ENCODE measurements at places on chromosomes 7 and 10.
A peak's percentile ranks its signal among the peaks of the same experiment; 100 is the strongest.

DNA sequence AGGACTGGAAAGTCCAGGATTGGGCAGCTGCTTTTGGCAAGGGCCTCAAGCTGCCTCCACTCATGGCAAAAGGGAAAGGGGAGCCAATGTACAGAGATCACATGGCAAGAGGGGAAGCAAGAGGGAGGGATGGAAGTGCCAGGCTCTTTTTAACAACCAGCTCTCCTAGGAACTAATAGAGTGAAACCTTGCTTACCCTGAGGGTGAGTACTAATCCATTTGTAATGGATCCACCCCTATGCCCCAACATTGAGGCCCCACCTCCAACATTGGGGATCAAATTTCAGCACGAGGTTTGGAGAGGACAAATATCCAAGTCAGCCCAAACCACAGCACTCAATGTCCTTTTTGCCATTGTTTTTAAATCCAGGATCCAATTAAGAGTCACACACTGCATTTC, 12.5 kb downstream of the HABP2 start:
- no peaks in the 10 kb centered on the region for H3K4me1 ChIP-seq
- H3K27ac ChIP-seq, result no peak overlapping the region
- no peaks in the 10 kb centered on the region for H3K27me3 ChIP-seq
- no peak overlapping the region for H3K4me3 ChIP-seq

- H3K27ac ChIP-seq, result no peak overlapping the region
- no peaks in the 10 kb centered on the region for H3K27me3 ChIP-seq
- no peak for DNase-seq
- no peaks in the 10 kb centered on the region for H3K36me3 ChIP-seq
Measured at GRCh38 chr7:7536396-7537019, 835 bp upstream of the COL28A1 start.

DNA sequence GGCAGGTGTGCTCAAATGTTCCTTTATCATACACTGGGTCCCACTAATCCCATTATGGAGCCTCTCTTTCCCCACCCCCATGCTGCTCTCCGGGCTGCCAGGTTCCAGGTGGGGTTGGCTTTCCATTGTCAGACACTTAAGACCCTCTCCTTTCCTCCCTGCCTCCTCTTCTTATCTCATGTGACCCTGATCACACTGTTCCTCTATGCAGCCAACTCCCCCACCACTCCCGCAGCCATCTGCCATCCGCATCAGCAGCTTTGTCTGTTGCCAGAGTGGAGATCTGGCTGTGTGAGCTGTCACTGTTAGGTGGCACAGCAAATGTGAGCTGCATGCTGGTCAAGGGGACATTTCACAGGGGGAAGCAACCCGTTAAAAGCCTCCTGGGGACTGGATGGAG, 391.4 kb downstream of the TNS3 start:
- no peaks in the 10 kb centered on the region for H3K27me3 ChIP-seq
- DNase-seq, result no peak
- peaks cover 9% of the 10 kb centered on the region for H3K4me1 ChIP-seq
- H3K36me3 ChIP-seq, result no peaks in the 10 kb centered on the region
- H3K4me3 ChIP-seq, result no peak overlapping the region

DNA sequence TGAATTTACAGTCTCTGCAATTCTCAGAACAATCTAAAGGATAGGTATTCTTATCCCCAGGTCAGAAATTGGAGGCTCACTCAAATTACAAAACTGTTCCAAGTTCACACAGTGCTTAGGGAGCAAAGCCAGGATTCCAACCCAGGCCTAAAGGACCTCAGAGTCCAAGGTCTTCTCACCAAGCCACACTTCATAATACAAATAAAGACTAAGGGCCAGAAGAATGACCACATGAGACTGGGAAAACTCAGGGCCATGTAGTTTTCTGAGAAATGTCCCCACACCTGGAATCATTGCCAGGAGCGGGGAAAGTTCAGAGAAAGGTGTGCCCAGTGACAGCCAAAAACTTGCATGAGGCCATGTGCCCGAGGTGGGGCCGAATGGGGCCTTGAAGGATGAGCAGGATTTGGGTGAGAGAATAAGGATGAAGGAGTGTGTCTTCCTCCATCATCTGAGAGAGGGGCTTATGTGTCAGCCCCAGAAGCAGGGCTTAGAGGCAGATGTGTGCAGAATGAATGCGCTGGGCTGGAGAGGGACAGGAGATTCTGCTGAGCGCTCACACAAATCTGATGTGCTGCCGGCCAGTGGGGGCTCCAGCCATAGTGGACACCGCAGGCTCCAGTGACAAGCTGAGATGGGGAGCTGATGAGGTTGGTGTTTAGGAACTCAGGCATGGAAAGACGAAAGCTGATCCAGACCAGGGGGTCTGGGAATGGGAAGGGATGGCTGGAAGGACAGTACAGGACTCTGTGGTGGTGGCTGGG, 35.9 kb downstream of the BLNK start:
- DNase-seq, result no peak
- H3K36me3 ChIP-seq, result no peaks in the 10 kb centered on the region
- no peaks in the 10 kb centered on the region for H3K27me3 ChIP-seq

- H3K27me3 ChIP-seq, result no peaks in the 10 kb centered on the region
- no peak overlapping the region for H3K4me3 ChIP-seq
- peak overlapping the region; percentile 72 for H3K27ac ChIP-seq
- no peaks in the 10 kb centered on the region for H3K36me3 ChIP-seq
Measured at GRCh38 chr7:150451833-150452461, 1.5 kb downstream of the GIMAP8 start.

DNA sequence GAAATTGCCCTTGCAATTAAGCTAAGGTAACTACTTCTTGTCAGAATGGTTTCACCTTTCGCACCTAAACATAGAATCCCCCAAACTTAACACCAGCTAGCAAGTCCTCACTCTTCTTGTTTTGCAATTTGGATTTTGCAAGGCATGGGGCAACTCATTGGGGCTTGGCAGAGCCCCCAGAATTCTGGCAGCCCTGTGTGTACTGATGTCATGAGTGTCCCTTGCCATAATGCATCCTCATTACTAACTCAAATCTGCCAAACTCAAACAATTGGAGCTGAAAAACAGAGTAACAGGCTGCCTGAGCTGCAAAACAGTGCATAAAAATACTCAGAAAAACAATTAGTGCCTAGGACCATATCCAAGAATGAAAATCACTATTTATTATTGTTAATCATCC, 7.9 kb upstream of the XPNPEP1 start:
- DNase-seq, result no peak
- no peak overlapping the region for H3K27ac ChIP-seq
- no peak overlapping the region for H3K4me3 ChIP-seq
- no peaks in the 10 kb centered on the region for H3K27me3 ChIP-seq

DNA sequence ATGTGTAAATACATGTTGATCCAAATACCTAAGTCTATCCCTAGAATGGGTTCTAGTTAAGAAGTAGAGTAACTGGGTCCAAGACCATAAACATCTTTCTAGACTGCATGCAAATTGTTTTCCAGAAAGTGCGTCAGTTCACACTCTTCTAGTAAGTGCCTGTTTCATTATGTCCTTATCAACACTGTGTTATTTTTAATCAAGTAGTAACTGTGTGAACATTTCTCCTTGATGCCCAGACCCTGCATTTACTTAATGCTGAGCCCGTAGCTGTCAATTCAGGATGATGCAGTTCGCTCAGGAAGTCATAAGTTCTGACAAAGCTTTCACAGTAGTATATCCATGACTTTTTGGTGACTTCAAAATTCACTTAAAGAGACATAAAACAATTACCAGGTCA, 374.8 kb downstream of the OTUD1 start:
- no peaks in the 10 kb centered on the region for H3K27me3 ChIP-seq
- H3K4me3 ChIP-seq, result no peak overlapping the region
- H3K36me3 ChIP-seq, result no peaks in the 10 kb centered on the region
- H3K4me1 ChIP-seq, result no peaks in the 10 kb centered on the region
- H3K27ac ChIP-seq, result no peak overlapping the region
- DNase-seq, result no peak

GRCh38 chr10:34854147-34854601, 39.1 kb upstream of the PARD3 start:
- H3K27ac ChIP-seq, result no peak overlapping the region
- peaks cover 7% of the 10 kb centered on the region for H3K4me1 ChIP-seq
- no peaks in the 10 kb centered on the region for H3K36me3 ChIP-seq
- DNase-seq, result no peak

DNA sequence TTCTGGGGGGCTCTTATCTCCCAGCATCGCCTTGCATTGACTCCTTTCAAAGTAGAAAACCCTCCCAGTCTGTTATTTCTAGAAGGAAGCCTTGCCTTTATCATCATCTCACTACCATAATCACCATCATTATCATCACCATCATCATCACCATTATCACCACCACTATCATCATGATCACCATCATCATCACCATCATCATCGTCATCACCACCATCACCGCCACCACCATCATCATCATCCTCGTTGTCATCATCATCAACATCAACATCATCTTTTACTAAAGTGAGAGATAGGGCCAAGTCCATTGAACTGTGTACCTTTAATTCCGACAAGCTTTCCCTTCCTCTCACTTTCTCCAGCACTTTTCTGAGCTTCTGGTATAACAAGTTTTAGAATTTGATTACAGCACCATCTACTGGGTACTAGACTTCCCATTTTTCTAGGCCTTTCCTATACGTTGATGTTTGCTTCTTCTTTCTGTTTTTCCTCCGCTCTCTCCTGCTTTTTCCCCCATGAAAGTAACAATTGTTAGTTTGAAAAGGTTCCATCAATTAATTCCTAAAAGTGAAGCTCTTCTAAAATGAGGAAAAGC, 226.4 kb downstream of the BUB3 start:
- H3K27ac ChIP-seq, result no peak overlapping the region
- no peaks in the 10 kb centered on the region for H3K27me3 ChIP-seq
- no peak for DNase-seq
- no peaks in the 10 kb centered on the region for H3K36me3 ChIP-seq
- H3K4me1 ChIP-seq, result no peaks in the 10 kb centered on the region
- no peak overlapping the region for H3K4me3 ChIP-seq

- no peaks in the 10 kb centered on the region for H3K27me3 ChIP-seq
- H3K27ac ChIP-seq, result no peak overlapping the region
- peaks cover 3% of the 10 kb centered on the region for H3K4me1 ChIP-seq
Measured at GRCh38 chr7:20241194-20241910, 24.2 kb upstream of the MACC1 start.

DNA sequence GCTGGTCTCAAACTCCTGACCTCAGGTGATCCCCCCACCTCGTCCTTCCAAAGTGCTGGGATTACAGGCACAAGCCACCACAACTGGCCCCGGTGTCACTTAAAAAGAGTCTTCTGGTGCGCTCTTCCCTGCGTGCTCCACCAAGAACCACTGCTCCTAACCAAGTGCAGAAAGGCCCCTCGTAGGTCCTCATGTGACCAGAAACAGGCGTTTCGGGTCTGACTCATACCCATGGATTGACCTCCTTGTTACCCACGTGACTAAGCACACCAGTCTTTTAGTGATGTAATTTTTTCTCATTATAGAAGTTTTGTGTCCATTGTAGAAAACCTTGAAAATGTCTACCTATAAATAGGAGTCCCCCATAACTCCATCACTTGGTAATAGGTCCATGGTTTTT, 13.9 kb downstream of the FKBP6 start:
- H3K4me1 ChIP-seq, result no peaks in the 10 kb centered on the region
- no peaks in the 10 kb centered on the region for H3K27me3 ChIP-seq
- H3K4me3 ChIP-seq, result no peak overlapping the region
- no peaks in the 10 kb centered on the region for H3K36me3 ChIP-seq
- H3K27ac ChIP-seq, result no peak overlapping the region

- no peaks in the 10 kb centered on the region for H3K36me3 ChIP-seq
- no peak for DNase-seq
- H3K27ac ChIP-seq, result no peak overlapping the region
- H3K27me3 ChIP-seq, result no peaks in the 10 kb centered on the region
- H3K4me3 ChIP-seq, result no peak overlapping the region
Measured at GRCh38 chr10:28738200-28738599, 60.9 kb downstream of the BAMBI start.

DNA sequence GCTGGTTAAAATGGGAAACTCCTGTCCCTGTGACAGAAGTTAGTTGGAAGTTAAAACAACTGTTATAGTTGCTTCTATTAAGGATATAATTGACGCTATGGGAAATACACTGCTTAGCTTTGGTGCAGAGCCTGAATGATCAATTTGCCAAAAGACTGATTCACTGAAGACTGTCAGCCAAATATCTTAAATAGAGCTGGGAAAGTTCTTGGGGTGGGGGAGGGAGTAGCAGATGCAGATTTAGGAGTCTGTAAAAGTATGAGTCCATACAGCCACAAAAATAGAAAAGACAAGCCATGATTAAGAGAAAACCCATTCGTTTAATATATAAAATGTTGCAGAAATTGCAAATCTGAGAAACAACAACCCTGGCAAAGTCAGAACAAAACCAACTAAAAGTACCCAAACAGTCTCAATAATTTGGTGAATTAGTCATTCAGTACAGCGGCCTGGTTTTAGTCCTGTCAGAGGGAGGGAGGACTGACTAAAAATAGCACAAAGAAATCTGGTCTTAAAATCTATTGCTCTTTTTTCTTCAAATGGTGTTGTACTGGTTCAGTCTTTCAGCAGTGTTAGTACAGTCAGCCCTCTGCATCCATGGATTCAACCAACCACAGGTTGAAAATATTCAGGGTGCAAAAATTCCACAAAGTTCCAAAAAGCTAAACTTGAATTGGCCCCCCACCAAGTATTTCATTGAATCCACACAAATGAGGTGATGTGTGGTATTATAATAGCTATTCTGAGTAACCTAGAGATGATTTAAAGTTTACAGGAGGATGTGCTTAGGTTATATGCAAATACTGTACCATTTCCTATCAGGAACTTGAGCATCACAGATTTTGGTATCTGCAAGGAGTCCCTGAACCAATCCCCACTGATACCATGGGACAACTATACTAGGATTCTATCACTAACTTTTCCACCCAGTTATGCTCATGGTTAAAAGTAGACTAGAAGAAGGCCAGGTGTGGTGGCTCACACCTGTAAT, 30.0 kb downstream of the STK17A start:
- no peaks in the 10 kb centered on the region for H3K27me3 ChIP-seq
- H3K4me3 ChIP-seq, result no peak overlapping the region
- DNase-seq, result no peak
- no peak overlapping the region for H3K27ac ChIP-seq
- H3K4me1 ChIP-seq, result peaks cover 7% of the 10 kb centered on the region
- no peaks in the 10 kb centered on the region for H3K36me3 ChIP-seq

All from transverse colon (tissue), 4 donors.